Activated CD4-positive, alpha-beta T cell treated with anti-CD3 and anti-CD28 coated beads, Interleukin-2, amount 10 ng/mL, durations not matched to agents 24 days and 14 days (primary cell): ENCODE measurements at places on chromosomes 5 and 9. TPM values are rescaled to one million over a fixed set of nuclear protein-coding genes. Genes with fewer than 3 reads are reported as not detected.

QRFP gene
- not detected in 2 replicates for total RNA-seq

LCN15 gene
- not detected in 2 replicates for total RNA-seq

IL5 gene
- 7.0 and 7.1 TPM in 2 replicates for total RNA-seq

PDZD2 gene
- total RNA-seq, result not detected in 2 replicates

NXNL2 gene
- total RNA-seq, result not detected in 2 replicates

IRX2 gene
- not detected in 2 replicates for total RNA-seq

RIC1 gene
- total RNA-seq, result 20.2 and 20.4 TPM in 2 replicates

SHOC1 gene
- not detected in 2 replicates for total RNA-seq

PCA3 gene
- not detected in 2 replicates for total RNA-seq

PLAC8L1 gene
- 0.57 and 1.2 TPM in 2 replicates for total RNA-seq

CBY3 gene
- 0.45 and 0.63 TPM in 2 replicates for total RNA-seq

SUSD3 gene
- total RNA-seq, result 38.3 and 40.9 TPM in 2 replicates

DNA sequence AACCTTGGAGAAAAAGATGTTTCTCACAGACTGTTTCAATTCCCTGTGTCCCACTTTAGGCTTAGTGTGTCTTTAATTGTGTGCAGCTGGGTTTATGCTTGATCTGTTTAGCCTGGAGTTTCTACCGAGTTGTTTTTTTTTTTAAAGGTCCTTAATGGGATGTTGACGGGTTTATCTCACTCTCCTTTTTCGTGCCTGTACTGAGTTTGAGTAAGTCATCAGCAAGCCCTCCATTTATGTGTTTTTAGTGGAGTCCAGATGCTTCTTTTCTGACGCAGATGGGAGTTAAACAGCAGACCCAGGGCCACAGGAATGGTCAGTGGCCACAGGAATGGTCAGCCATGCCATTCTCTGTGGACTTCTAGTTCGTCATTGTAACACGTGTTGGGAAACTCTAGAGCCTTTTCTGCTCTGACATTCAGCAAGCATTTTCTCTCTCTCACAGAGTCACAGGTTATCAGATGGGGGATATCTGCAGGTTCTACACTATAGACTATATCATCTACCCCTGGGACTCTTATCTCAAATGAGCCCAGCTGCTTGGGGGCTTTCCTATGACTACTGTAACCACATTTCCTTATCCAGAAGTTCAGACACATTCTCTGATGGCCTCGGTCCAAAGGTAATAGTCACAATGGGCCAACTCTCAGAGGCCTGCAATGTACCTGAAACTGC, 190.5 kb downstream of the TTLL11 start:
- H3K27me3 ChIP-seq, result peaks cover under 1% of the 10 kb centered on the region
- no peak overlapping the region for H3K27ac ChIP-seq
- no peak for DNase-seq

- peaks cover 37% of the 10 kb centered on the region for H3K4me1 ChIP-seq
- H3K36me3 ChIP-seq, result peaks cover 46% of the 10 kb centered on the region
- no peak overlapping the region for H3K27ac ChIP-seq
- H3K27me3 ChIP-seq, result no peaks in the 10 kb centered on the region
- DNase-seq, result no peak
Measured at GRCh38 chr9:93079371-93079770, 16.6 kb upstream of the CARD19 start.

DNA sequence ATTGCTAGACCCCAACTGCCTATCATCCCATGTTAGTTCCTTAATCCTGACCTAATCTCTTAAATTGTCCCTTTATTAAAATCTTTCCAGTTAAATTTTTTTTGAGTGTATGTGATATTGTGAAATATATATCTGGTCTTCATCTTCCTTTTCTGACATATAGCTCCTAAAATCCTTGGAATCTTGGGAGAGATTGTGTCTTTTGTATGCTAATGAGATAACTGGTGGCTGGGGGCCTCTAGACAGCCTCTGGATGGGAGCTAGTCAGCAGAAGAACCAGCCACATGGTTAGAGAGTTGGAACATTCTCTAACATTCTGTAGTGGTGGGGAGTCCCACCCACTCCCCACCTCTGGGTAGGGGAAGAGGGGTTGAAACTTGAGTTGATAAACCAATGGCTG, 3.7 kb upstream of the CCL19 start:
- H3K4me3 ChIP-seq, result no peak overlapping the region
- no peaks in the 10 kb centered on the region for H3K36me3 ChIP-seq
- H3K27me3 ChIP-seq, result peaks cover 9% of the 10 kb centered on the region
- H3K4me1 ChIP-seq, result no peaks in the 10 kb centered on the region

GRCh38 chr9:129235931-129236331, 57.9 kb upstream of the IER5L start:
- peak overlapping the region; percentile 76 for H3K4me3 ChIP-seq
- H3K4me1 ChIP-seq, result peaks cover 51% of the 10 kb centered on the region
- H3K36me3 ChIP-seq, result no peaks in the 10 kb centered on the region
- peak overlapping the region; percentile 66 for H3K27ac ChIP-seq
- no peaks in the 10 kb centered on the region for H3K27me3 ChIP-seq

- H3K27me3 ChIP-seq, result no peaks in the 10 kb centered on the region
- DNase-seq, result no peak
- no peaks in the 10 kb centered on the region for H3K36me3 ChIP-seq
- H3K27ac ChIP-seq, result peak overlapping the region; percentile 5
Measured at GRCh38 chr9:38006163-38006562, 62.9 kb downstream of the SHB start.

- H3K4me3 ChIP-seq, result peak overlapping the region; percentile 84
- H3K27ac ChIP-seq, result peak overlapping the region; percentile 92
- H3K4me1 ChIP-seq, result peaks cover 52% of the 10 kb centered on the region
- H3K36me3 ChIP-seq, result peaks cover 3% of the 10 kb centered on the region
Measured at GRCh38 chr5:139385061-139386049, 2.3 kb upstream of the SLC23A1 start.

GRCh38 chr5:40447438-40447837, 232.3 kb upstream of the PTGER4 start:
- no peak overlapping the region for H3K4me3 ChIP-seq
- peaks cover 27% of the 10 kb centered on the region for H3K36me3 ChIP-seq
- H3K27me3 ChIP-seq, result no peaks in the 10 kb centered on the region
- peaks cover 13% of the 10 kb centered on the region for H3K4me1 ChIP-seq
- no peak overlapping the region for H3K27ac ChIP-seq

DNA sequence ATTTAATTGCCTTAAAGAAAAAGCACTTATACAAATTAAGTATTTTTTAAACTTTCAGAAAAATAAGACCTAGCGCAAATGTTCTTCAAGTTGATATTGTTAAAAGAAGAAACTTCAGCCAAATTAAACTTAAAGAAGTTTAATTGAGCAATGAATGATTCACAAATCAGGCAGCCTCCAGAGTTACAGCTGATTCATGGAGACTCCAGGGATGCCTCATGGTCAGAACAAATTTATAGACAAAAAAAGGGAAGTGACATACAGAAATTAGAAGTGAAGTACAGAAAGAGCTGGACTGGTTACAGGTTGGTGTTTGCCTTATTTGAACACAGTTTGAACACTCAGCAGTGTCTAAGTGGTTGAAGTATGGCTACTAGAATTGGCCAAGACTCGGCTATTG, 60.3 kb downstream of the CDKN2A start:
- no peak overlapping the region for H3K27ac ChIP-seq
- no peak for DNase-seq
- H3K4me1 ChIP-seq, result no peaks in the 10 kb centered on the region

DNA sequence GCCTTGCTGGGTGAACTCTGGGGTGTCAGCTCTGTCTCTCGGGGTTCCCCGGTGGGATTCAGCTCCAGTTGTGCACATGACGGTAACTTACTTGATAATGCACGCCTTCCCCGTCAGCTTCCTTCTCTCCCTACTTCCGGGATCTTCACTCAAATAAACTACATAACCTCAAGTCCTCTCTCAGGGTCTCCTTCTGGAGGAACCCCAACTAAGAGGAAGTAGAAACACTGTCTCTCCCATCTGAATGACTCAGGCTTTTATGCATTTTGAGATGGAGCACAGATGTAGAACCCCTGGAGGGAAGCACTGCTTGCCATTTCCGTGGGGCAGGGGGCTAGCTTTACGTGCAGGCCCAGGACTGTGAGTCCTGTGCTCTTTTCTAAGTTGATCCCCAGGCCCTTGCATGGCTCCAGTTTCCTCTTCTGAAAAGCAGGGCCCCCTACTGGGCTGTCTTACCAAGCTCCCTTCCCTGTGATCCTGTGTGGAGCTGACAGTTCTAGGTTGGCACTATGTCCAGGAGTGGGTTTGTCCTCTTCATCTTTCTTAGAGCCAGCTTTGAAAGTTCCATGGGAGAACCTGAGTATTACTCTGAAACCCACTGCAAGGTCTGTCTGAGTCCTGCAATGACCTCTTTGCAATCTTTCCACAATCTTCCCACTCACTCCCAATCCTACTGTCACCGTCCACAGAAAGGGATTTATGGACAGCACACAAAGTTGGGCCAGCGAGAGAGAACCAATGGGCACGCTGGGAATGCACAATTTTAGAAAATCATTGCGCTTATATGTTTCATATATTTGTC, 17.7 kb downstream of the S1PR3 start:
- no peak for DNase-seq
- no peak overlapping the region for H3K4me3 ChIP-seq
- H3K27ac ChIP-seq, result no peak overlapping the region
- H3K4me1 ChIP-seq, result no peaks in the 10 kb centered on the region

DNA sequence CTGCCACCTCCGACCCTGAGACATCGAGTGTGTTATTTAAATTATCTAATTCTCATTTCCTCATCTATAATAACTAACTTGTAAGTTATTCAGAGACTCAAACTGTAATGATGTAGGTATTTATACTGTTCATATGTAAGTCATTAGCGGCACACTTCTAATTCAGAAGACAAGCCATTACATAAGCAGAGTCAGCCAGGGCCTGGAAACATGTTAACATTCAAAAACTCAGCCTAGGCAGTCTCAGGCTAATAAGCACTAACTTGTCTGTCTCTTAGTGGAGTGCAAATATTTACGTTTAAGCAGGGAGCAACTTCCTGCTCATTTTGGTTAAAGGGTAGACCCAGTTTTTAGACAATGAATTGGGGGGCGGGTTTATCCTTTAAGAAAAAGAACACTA, 598.4 kb downstream of the ACTL7B start:
- H3K36me3 ChIP-seq, result no peaks in the 10 kb centered on the region
- no peaks in the 10 kb centered on the region for H3K4me1 ChIP-seq
- no peak overlapping the region for H3K27ac ChIP-seq
- no peak for DNase-seq
- no peaks in the 10 kb centered on the region for H3K27me3 ChIP-seq
- no peak overlapping the region for H3K4me3 ChIP-seq

GRCh38 chr9:113160571-113160970, 9.8 kb downstream of the SLC31A2 start:
- H3K4me3 ChIP-seq, result no peak overlapping the region
- DNase-seq, result no peak
- no peaks in the 10 kb centered on the region for H3K27me3 ChIP-seq

- H3K36me3 ChIP-seq, result no peaks in the 10 kb centered on the region
- H3K27me3 ChIP-seq, result peaks cover 18% of the 10 kb centered on the region
- no peaks in the 10 kb centered on the region for H3K4me1 ChIP-seq
- no peak overlapping the region for H3K27ac ChIP-seq
Measured at GRCh38 chr5:170697031-170697430, 86.5 kb upstream of the GABRP start.

GRCh38 chr5:91379246-91379913, 3.7 kb downstream of the ARRDC3 start:
- H3K27ac ChIP-seq, result peak overlapping the region; percentile 100
- DNase-seq, result no peak
- H3K4me1 ChIP-seq, result peaks cover 29% of the 10 kb centered on the region
- H3K36me3 ChIP-seq, result peaks cover 23% of the 10 kb centered on the region
- H3K27me3 ChIP-seq, result no peaks in the 10 kb centered on the region

- H3K4me3 ChIP-seq, result no peak overlapping the region
- no peak for DNase-seq
- no peaks in the 10 kb centered on the region for H3K4me1 ChIP-seq
- H3K27me3 ChIP-seq, result no peaks in the 10 kb centered on the region
Measured at GRCh38 chr9:116137581-116137980, 16.0 kb upstream of the PAPPA start.

- DNase-seq, result no peak
- peaks cover 25% of the 10 kb centered on the region for H3K4me1 ChIP-seq
- no peak overlapping the region for H3K4me3 ChIP-seq
- peaks cover 48% of the 10 kb centered on the region for H3K36me3 ChIP-seq
Measured at GRCh38 chr5:76692651-76693050, 23.3 kb upstream of the F2R start.

- H3K27ac ChIP-seq, result peak overlapping the region; percentile 60
- peaks cover 31% of the 10 kb centered on the region for H3K4me1 ChIP-seq
- peaks cover 55% of the 10 kb centered on the region for H3K36me3 ChIP-seq
Measured at GRCh38 chr9:129949821-129950220, 93.2 kb downstream of the FNBP1 start.

DNA sequence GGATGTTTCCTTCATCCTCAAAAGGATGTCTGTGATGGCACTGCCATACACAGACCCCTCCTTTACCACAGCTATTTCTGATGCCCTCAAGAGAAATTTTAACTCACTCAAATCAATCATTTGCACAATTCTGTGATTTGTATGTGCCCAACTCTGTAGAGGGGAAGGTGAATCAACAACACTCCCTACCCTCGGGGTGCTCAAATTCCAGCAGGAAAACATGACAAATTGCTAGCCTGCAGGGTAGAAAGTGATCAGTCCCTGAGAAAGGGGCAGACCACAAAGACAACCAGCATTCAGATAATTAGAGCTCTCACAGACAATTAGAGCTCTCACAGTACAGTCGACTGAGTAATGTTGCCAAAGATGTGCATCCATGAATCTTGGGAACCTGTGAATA, 45.3 kb upstream of the FOXE1 start:
- DNase-seq, result no peak
- H3K36me3 ChIP-seq, result peaks cover 2% of the 10 kb centered on the region
- H3K4me1 ChIP-seq, result peaks cover 8% of the 10 kb centered on the region
- H3K4me3 ChIP-seq, result no peak overlapping the region

- no peaks in the 10 kb centered on the region for H3K36me3 ChIP-seq
- H3K4me3 ChIP-seq, result no peak overlapping the region
- H3K27me3 ChIP-seq, result no peaks in the 10 kb centered on the region
- no peak overlapping the region for H3K27ac ChIP-seq
- H3K4me1 ChIP-seq, result no peaks in the 10 kb centered on the region
Measured at GRCh38 chr9:108239696-108240321, 616.0 kb downstream of the ACTL7B start.

DNA sequence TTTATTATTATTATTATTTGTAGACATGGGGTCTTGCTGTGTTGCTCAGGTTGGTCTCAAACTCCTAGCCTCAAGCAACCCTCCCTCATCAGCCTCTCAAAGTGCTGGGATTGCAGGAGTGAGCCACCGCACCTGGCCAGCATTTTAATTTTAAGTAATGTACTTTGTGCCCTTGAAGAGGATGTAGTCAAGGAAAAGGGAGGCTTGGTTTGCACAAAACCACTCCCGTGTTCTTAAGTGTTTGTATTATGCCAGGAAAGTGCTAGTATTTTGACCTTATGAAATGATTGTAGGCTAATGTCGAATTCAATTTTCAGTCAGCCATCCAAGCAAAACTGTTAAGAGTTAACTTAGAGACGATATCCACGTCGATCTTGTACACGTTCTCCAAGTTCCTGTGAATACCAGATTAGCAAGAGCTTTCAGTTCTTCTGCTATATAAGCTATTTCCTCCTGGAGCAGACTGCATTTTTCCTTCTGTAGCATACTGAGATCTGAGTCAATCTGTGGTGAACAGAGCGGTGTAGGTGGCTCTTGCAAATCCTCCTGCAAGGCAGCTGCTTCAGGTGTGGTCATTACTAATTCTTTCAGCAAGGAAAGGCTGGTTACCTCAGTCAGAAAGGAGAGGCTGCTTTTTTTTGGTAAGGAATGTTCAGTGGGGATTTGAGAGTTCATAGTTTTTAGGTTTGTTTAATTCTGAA, 23.7 kb downstream of the CCDC171 start:
- no peak for DNase-seq
- no peaks in the 10 kb centered on the region for H3K27me3 ChIP-seq
- H3K4me3 ChIP-seq, result no peak overlapping the region
- H3K4me1 ChIP-seq, result no peaks in the 10 kb centered on the region
- H3K27ac ChIP-seq, result no peak overlapping the region
